Stimulated activated CD8-positive, alpha-beta memory T cell treated with anti-CD3 and anti-CD28 coated beads, Interleukin-7, amount 100 ng/mL, for 48 hours (primary cell): ENCODE measurements at places on chromosomes 5 and 9.

GRCh38 chr5:175214152-175214551 is 229.8 kb downstream of the DRD1 start:
- no peak for DNase-seq

DNA sequence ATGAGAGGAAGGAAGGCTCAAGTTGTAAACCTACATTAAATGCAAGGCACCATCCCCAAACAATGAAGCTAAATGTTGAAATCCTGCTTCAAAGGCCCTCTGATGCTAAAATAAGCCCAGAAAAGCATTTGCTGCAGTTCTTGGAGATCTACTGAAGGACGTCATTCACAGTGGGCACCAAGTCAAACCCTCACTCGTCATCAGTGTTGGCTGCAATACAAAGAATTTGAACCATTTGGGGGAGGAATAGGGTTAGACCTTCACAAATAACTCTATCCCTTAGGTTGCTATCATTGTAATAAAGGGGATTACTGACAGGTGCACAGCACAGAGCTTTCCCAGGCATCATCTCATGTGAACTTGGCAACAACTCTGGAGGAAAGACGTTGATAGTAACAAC is 9.3 kb upstream of the MEGF9 start:
- DNase-seq, result no peak

DNA sequence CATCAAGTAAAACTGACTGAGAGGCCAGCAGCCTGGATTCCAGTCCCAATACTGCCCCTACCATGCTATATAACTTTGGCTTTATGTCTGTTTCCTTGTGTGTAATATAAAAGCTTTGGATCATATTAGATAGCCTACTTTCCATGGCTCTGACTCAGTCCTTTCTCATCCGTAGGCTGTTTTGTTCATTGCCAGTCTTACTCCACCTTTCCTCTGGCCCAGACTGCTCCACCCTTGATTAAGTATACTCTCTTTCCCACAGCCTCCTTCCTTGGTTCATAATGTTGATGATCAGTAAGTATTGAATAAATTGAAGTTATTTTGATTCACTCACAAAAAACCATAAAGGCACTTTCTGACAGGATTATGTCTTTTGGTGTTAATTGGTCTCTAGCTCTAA is 1.5 kb upstream of the MRPS30 start:
- no peak for DNase-seq

DNA sequence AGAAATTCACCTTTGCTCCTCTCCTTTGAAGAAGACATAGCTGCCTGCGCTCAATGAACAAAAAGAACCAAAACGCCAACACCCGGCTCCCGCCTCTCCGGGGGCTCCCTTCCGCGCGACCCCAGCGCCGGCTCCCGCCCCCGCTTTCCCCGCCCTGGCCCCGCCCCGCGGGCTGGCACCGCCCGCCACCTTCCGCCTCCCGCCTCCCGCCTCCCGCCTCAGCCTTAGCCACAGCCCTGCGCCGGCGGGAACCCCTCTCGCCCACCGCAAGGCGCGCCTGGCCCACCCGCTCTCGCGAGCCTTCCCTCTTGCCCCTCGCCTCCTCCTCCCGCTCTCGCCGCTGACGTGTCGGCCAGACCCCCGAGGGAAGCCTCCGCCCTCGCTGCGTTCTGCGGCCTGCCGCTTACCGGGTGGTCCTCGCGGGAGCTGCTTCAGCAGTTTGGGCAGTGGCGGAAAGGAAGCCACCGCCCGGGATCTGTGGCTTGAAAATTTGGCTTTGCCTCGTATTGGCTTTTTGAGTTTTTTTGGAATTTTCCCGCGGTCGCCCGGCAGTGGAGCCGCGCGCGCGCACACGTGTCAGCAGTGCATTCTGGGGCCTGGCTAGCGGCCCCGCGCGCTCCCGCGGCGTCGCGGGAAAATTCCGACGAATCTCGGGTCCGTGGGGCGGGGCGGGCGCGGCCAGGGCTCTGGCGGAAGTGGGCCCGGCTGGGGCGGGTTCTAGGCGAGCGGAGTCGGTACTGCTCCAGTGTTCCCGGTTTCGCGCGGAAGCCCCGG is at the start of gene FANCC:
TSS of gene FANCC (minus strand) at position 591 of the 774 bp plus-strand sequence. CDS start 68,418 bp downstream, outside the sequence.
- DNase-seq, result peak; percentile 79

GRCh38 chr5:128271859-128272464 is 188.4 kb downstream of the SLC12A2 start:
- DNase-seq, result no peak

GRCh38 chr9:85137696-85138095 is 468.2 kb downstream of the NTRK2 start:
- DNase-seq, result no peak

- DNase-seq, result no peak
Measured at GRCh38 chr5:112616812-112617547, 120.7 kb upstream of the APC start.

- no peak for DNase-seq
Measured at GRCh38 chr9:114117996-114118830, 19.1 kb upstream of the KIF12 start.

DNA sequence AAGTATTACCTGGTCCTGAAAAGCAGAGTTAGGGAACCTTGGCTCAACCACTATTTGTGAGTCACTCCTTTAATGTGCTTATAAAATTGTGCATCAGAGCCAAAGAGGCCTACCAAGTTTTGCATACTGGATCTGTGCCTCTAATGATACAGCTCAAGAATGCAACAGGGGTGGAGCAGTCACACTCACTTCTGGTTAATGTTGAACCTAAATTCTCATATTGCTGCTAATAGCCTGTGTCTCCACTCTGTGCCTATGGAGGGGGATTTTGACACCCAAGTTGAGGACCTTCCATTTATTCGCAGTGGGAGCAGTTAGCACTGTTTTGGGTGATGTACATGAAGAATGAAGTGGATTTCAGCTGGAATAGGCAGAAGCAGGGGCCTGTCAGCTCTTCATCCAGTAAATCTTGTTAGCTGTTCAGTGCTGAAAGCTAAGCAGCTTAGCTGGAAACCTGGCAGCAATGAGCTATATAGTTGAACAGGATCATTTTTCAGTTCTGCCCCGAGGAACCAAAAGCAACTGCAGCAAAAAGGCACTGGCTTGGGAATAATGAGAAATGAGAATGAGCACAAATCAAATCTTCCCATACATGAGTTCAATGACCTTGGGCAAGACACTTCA is 9.7 kb downstream of the SH3TC2 start:
- no peak for DNase-seq

DNA sequence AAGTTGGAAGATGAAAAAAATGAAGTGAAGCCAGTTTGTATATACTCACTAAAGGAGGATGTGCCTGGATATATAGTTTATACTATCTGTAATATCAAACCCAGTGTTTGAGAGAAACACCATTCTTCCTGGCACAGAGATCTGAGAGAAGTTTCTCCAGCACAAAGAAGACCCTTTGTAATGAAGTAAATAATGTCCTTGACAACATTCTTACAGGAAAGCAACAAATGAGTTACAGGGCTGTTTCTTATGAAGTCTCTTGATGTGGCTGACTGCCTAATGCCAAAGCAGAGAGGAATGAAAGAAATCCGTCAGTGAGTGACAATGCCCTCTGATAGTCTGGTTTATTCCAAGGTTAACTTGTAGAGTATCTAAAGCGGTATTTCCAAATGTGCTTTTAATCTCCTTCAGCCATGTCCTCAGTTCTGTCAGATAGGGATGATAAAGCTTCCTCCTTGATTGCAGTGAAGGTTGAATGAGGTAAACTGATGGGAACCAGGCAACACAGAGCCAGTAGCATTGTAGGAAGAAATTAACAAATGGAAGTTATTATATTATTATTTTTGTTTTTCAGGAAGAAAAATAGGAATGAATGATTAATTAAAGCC is 123.1 kb upstream of the ZNF608 start:
- no peak for DNase-seq

DNA sequence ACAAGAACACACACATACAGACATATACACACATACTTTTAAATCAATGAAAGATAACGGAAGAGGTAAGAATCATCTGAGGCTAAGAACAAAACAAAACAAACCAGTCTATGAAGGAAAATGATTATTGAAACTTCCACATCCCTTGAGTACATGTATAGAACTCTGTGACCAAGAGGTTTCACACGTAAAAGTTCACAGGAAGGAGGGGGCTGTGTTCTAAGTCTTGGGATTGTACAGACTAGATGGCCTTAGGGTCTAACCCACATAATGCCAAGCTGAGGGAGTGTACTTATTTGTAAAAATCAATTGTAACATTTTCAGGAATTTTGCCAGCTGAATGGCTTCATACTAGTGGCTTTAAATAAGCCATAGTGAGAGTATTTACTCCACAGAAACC is 144.4 kb upstream of the IFNE start:
- no peak for DNase-seq

DNA sequence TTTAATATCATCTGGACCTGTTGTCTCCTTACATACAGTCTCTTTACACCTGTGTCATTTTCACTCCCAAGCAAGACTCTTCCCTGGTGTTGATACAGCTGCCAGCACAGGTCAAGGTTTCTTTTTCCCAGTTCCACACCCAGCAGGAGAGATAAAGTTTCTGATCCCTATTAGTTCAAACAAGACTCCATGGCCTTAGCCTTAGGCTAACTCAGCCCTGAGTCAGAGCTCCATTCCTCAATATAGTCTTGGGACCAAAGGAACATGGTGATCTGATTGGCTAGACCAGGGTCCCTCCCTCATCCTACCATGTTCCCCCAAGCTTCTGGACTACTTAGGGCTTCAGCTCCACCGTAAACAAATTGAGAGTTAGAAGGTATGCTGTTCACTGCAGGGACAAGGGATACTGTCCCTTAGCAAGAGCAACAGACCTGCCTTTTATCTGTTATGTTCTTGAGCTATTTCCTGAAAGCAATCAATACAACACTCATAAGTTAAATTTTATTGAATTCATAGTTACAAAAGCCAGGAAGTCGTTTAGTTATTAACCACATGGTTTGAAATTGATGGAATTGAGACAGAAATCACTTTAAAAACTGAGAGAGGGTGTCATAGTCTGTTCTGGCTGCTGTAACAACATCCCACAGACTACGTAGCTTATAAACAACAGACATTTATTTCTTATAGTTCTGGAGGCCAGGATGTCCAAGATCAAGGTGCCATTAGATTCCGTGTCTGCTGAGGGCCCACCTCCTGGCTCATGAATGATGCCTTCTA is 20.5 kb downstream of the SLC1A1 start:
- no peak for DNase-seq

DNA sequence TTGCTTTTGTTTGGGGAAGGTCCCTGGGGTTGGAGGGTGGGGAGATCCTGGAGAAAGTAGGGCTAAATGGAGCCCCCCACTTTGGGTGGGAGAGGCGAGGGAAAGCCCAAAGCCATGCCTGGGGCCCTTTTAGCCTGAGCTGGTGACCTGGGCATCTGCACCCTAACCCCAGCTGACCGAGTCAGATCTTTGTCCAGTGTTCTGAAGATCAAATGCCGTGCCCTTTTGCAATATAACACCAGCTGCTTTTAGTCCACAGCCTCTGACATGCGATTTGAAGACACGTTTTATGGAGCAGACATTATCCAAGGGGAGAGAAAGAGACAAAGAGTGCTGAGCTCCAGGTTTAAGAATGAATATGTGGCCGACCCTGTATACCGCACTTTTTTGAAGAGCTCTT is 416.5 kb downstream of the KDM4C start:
- no peak for DNase-seq

GRCh38 chr5:116970318-116970717 is 395.7 kb upstream of the SEMA6A start:
- no peak for DNase-seq

- no peak for DNase-seq
Measured at GRCh38 chr9:93479726-93480125, 26.3 kb upstream of the FAM120AOS start.

GRCh38 chr9:113541019-113541900 is 77.7 kb downstream of the RGS3 start:
- no peak for DNase-seq

GRCh38 chr5:95283761-95284571 is 928 bp downstream of the MCTP1 start:
- DNase-seq, result no peak

DNA sequence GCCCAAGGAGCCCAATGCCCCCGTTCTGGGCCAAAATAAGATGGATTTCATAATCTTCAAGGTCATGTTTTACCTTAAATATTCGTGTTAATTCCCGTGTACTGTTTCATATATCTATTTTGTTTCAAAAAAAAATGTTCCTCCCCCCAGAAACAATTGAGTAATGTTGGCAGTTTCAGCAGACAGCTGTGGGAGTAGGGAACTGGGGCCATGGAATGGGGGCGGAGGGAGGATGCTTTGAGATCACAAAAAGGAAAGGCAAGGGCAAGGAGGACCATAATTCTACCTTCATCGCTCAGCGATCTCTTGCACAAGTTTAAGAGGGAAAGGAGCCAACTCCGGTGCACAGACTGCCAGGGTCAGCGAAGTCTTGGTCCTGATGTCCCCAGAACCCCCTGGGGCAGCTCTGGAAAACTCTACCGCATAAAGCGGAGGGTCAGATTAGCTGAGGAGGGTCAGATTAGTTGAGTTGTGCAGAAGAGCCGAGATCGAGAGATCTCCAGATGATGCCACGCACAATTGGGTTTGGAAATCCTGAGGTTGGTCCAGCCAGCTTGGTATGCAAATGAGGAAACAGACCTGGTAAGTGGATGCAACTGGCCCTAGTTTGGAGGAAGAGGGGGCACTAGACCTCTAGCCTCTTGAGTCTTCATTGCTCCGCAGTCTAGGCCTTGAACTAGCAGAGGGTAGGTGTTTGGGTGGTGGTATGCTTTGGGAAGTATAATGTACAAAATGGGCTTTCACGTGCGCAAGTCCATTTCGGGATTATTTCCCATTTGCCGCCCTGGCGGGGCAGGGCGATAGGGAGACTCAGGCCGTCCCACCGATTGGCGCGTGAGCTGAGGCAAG is 24.0 kb downstream of the CDKN2A start:
- no peak for DNase-seq

DNA sequence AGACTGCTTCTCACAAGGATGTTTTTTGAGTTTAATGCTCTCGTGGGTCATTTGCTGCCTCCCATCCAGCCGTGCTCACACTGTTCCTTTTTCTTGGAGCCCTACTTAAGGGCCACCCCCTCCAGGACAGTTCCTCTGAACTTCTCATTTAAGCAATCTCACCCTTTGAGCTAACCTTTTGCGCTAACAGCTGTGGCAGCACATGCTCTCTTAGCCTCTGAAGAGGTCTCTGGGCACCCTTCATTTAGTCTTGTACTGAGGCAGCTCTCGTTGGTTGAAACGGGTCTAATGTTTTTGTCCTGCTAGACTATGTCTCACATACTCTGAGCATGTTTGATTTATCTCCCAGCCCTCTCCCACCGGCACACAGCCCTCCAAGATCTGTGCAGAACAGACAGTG is 11.8 kb downstream of the ALDH1B1 start:
- DNase-seq, result no peak

DNA sequence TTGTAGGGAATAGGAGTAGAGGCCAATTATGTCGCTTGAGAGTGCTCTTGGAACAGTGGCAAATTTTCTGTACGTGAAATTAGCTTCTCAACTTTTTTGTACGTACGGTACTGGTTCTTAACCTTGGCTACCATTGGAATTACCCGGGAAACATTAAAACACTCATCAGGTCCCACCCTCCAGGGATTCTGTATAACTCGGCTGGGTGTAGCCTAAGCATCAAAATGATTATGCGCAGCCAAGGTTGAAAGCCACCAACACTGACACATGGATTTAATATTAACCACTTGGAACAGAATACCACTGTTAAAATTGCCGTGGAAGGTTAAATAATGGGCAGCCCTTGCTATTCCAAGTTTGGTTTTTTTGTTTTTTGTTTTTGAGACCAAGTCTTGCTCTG is 17.4 kb downstream of the DNAJA1 start:
- no peak for DNase-seq
